ENCODE measurements at places on chromosomes 6 and 20.

GRCh38 chr6:53440336-53440945 lies 91.7 kb upstream of the ELOVL5 start:
- no peak for DNase-seq

GRCh38 chr6:157305670-157306653 lies 17.4 kb downstream of the TMEM242 start:
- DNase-seq, result no peak

- DNase-seq, result no peak
Measured at GRCh38 chr6:96528193-96528592, 6.6 kb downstream of the UFL1 start.

GRCh38 chr6:130981409-130981808 lies 81.6 kb downstream of the EPB41L2 start:
- no peak for DNase-seq

GRCh38 chr6:506920-507622 lies 115.5 kb downstream of the IRF4 start:
- DNase-seq, result no peak

- no peak for DNase-seq
Measured at GRCh38 chr6:168232989-168233874, 86.3 kb downstream of the DACT2 start.

GRCh38 chr6:85275338-85275985 lies 174.4 kb upstream of the NT5E start:
- no peak for DNase-seq

GRCh38 chr6:28982476-28983266 lies 22.4 kb downstream of the ZNF311 start:
- no peak for DNase-seq

DNA sequence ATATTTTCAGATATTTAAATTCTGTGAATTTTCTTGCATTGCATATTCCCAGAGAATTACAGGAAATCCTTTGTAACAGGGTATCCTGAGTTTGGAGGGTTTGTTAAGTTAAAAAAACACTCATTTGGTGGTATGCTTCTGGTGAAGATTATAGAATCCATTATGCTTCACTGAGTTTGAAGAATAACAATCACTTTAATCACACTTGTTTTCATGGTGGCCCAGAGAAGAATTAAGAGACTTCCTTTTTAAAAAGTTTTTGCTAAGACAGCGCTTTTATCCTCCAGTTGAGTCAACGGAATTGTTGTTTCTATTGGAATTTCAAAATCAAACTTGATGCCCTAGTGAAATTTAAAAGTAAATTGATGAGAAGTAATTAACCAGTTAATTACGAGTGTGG lies 17.4 kb downstream of the PLEKHG1 start:
- DNase-seq, result no peak

- no peak for DNase-seq
Measured at GRCh38 chr20:58303547-58303946, 6.0 kb upstream of the RAB22A start.

GRCh38 chr6:117866561-117866960 lies 40.5 kb upstream of the SLC35F1 start:
- DNase-seq, result no peak

DNA sequence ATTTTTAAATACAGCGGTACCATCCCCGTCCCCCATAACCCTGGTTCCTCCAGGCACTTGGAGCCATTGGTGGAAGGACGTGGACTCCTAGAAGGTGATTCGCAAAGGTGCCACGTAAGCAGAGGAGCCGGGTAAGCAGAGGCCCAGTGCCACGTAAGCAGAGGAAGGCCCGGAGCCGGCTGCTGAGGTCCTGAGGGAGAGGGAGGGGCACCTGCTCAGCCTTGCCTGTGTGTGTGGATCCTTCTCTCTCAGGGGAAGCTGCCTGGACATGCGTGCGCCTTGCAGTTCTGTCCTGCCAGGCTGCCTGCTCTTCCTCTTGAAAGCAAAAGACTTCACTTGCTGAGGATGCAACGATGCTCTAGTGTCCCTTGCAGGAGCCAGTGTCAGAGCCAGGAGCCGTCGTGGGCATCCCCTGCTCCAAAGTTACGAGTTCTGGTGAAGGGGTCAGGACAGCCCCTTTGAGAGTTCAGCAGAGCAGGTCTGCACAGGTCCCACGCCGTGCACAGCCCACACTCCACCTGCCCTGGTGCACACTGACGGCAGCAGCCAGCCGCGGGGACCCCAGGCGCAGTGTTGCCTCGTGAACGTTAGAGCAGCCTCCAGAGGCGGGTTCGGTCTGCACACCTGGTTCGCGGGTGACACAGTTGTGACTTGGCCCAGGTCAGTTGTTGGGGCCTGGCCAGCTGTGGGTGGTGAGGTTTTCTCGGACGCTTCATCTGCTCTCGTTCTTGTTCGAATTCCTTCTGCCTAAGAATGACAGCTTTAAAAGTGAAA lies 1.9 kb upstream of the NKAIN4 start:
- DNase-seq, result no peak

DNA sequence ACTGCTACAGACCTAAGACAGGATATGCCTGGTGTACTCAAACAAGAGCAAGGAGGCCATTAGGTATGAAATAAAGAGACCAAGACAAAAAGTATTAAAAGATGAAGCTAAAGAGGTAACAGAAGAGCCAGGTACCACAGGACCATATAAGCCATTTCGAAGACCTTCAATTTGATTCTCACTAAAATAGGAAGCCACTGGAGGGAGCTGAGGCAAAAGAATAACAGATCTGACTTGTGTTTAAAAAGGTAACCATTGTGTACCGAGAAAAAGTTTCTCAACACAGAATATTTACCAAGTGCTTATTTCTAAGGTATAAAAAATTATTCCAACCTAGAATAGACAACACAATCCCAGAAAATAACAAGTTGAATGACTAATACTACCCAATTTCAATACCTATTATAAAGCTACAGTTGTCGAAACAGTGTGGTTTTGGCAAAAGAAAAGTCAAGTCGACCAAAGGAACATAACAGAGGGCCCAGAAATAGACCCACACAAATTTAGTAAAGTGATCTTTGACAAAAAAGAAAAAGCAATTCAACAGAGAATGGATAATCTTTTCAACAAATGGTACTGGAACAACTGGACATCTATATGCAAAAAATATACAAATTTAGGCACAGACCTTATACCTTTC lies 125.3 kb upstream of the DST start:
- no peak for DNase-seq

GRCh38 chr6:75145976-75146375 lies 59.9 kb downstream of the COL12A1 start:
- no peak for DNase-seq

GRCh38 chr6:98526465-98526864 lies 307.9 kb upstream of the POU3F2 start:
- DNase-seq, result no peak

- DNase-seq, result no peak
Measured at GRCh38 chr6:38350220-38350619, 289.5 kb downstream of the BTBD9 start.

- no peak for DNase-seq
Measured at GRCh38 chr20:23666189-23666588, 22.6 kb downstream of the CST4 start.

- no peak for DNase-seq
Measured at GRCh38 chr6:148261470-148261869, 81.2 kb upstream of the SASH1 start.

- no peak for DNase-seq
Measured at GRCh38 chr6:73747289-73747688, 51.3 kb downstream of the CD109 start.

- no peak for DNase-seq
Measured at GRCh38 chr6:134502614-134503549, 185.0 kb upstream of the SGK1 start.

GRCh38 chr6:121442576-121442975 lies 7.1 kb downstream of the GJA1 start:
- no peak for DNase-seq

DNA sequence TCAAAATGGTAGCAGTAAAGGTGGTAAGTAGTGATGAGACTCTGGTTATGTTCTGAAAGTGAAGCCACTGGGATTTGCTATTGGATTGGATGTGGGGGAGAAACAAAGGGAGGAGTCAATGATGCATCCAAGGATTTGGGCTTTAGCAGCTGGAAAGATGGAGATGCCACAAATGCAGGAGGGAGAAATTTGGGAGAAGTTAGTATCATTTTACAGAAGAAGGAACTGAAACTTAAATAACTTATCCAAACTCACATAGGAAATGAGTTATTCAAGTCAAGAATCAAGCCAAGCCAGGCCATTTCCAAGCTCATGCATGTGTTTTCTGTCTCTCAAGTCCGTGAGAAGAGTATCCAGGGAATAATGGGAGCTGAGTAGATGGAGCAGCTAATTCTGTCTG lies 155.1 kb upstream of the TNFAIP3 start:
- no peak for DNase-seq

DNA sequence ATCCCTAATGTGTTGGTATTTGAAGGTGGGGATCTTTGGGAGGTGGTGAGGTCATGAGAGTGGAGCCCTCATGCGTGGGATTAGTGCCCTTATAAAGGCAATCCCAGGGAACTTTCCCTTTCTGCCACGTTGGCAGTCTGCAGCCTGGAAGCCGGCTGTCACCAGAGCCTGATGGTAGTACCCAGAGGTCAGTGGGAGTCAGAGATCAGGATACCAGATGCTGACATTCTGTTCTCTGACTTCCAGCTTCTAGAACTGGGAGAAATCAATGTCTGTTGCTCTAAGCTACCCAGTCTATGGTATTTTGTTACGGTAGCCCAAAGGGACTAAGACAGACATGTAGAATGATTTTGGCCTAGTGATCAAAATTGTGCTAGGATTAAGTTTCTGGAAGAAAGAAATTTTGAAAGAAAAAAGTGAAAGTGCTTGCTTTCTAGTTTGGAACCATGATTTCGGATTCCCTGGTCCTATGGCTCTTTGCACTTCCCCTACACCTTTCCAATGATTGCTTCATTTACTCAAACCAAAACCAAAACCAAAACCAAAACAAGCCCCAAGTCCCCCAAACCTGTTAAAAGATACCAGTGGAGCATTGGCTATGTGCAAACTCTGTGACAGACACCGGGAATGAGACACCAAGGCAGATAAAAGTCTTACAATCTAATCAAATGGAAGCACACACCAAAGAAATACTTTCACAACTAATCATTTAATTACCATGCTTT lies 173.7 kb upstream of the ZNF217 start:
- no peak for DNase-seq

GRCh38 chr20:6612606-6612923 lies 154.9 kb upstream of the BMP2 start:
- no peak for DNase-seq
